Substantia nigra (tissue), 51 donors: ENCODE measurements at places on chromosomes 11 and 22.
A peak's percentile ranks its signal among the peaks of the same experiment; 100 is the strongest.

DNA sequence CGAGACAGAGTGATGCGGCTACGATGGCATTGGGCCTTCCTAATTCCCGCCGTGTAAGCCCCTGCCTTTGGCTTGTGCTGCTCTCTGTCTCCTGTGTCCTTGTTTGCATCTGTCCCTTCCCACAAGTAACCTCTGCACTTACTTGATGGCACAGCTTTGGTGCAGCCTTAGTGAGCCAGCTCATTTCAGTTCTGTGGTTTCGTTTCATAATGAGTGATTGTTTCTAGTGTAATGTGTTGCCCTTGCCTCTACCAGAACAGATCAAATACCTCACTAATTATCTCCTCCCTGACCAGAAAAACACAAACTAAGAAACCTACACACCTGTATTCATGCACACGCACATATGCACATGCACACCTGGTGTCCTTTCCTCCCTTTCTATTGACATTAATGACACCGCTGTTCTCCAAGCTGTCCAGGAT, 58.8 kb downstream of the GRK3 start:
- no peak for DNase-seq

GRCh38 chr22:32544953-32545558, 70.4 kb downstream of the FBXO7 start:
- no peak for DNase-seq

- no peak for DNase-seq
Measured at GRCh38 chr11:11268119-11268518, 84.9 kb downstream of the CSNK2A3 start.

- DNase-seq: no peak
Measured at GRCh38 chr11:47726878-47727514, 11.8 kb upstream of the AGBL2 start.

DNA sequence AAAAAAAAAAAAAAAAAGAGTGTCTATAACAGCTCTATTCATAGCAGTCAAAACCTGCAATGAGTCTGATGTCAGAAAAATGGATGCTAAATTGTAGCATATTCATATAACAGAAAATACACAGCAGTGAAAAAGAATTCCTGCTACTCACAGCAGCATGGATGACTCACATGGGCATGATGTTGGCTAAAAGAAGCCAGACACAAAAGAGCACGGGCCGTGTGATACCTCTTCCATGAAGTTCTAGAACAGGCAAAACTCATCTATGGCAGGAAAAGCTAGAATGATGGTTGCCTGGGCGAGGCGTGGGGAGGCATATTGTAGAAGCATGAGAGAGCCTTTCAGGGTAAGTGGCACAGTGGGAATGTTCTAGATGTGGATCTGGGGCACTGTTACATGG, 18.9 kb downstream of the PLAAT3 start:
- no peak for DNase-seq

- DNase-seq: no peak
Measured at GRCh38 chr22:40270748-40271373, 75.4 kb upstream of the ADSL start.

GRCh38 chr11:44823006-44823405, 96.2 kb downstream of the TSPAN18 start:
- no peak for DNase-seq

DNA sequence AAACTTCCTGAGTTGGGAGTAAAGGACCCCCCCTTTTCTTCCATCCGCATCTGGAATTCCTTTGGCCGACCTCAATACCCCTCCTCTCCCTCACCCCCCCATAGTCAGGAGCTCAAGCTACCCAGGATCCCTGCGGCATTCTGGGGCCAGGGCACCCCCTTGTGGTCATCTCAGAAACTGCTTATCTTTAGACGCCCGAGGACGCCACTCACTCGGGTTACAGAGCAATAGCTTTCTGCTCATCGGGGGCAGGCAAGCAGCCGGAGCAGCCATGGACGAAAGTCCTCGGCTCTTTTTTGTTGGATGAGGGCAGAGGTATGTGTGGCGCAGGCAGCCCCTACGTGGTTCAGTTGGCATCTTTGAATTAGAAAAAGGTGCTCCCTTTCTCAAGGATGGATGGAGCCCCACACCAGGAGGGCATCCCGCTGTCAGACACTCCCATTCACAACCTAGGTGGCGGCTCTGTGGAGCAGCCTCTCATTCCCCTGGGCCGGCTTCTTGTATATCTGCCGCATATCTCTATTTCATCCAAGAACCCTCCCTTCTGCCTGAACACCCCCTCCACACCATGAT, 2.3 kb downstream of the C1QTNF5 start:
- no peak for DNase-seq

GRCh38 chr11:124482362-124483147, 37.1 kb upstream of the OR8B8 start:
- no peak for DNase-seq

DNA sequence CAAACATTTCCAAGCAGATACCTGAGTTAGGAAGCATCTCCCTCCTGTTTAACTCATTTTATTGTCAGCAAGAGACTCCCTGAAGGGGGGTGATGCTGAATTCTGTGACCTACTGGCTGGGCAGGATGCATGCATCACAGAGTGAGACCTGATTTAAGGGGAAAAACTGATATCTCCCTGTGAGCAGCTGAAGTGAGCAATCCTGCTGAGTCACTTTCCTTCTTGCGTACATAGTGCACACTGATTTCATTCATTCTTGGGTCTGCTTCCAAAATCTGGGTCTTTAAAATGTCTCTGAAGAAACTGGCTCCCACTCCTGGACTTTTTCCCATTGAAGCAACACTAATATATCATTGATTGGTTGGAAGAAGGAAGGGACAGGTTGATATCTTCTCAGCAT, 23.3 kb downstream of the P4HA3 start:
- no peak for DNase-seq

DNA sequence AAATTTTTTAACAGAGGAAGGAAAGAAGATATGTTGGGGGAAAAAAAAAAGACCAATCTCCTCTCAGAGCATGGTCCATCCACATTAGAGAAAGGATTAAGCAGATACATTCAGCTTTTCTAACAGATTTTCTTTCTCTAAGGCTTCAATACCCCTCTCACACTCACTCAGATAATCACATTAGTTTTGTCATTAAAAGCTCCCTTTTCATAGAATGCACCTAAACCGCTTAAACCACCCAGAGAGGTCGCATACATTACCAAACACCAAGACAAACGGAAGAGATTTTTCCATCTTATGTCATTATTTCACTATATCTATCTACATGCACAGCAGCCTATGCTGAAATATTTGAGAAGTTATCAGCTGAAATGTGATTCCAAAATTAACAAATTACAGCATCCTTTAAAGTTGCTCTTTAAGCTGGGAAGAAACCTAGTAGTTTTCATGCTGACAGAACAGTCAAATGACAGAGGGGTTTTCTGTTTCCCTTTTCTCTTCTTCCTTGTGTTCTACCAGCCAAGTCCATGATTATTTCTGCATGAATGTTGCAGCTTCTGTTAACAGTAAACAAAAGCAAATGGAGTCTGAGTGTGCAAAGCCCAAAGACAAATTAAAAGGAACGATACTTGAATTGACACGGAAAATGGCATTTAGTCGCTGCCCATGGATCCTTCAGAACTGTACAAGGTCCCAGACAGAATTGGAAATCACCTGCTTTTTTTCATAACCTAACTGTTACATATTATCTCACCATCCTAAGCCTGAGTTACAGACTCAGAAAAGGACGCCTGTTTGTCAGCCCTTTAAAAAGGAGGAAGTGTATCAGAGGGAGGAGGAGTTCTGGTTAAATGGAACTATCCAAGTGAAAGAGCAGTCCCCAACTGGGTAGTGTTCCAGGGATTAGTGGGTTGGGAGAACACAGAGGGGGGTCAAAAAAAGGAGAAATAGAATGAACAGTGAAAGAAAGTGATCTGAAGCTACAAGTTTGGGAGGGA, 54.6 kb downstream of the PRCP start:
- DNase-seq: no peak

DNA sequence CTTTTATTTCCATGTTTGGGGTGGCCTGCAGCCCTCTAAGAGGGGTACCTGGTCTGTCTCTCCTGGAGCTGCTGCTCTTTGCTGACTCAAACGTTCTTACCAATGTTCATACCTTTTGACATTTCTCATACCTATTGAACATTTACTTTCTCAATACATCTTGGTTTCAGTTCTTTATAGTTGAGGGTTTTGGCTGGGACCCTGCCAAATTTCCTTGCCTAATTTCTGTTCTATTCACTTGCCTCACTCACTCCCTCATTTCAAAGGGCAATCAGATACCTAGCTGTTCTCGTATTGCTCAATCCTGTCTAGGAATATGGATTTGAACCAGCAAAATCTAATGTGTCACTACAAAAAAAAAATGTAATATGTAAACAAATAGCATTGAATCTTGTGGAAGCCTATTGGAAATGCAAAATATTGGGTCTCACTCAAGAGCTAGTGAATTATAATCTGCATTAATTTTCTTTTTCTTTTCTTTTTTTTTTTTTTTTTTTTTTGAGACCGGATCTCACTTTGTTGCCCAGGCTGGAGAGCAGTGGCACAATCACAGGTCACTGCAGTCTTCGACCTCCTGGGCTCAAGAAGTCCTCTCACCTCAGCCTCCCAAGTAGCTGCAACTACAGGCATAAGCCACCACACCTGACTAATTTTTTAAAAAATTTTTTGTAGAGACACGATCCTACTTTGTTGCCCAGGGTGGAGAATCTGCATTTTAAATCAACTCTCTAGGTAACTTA, 7.5 kb downstream of the OR6M1 start:
- no peak for DNase-seq

GRCh38 chr11:41320238-41320637, 139.2 kb downstream of the LRRC4C start:
- DNase-seq: no peak

DNA sequence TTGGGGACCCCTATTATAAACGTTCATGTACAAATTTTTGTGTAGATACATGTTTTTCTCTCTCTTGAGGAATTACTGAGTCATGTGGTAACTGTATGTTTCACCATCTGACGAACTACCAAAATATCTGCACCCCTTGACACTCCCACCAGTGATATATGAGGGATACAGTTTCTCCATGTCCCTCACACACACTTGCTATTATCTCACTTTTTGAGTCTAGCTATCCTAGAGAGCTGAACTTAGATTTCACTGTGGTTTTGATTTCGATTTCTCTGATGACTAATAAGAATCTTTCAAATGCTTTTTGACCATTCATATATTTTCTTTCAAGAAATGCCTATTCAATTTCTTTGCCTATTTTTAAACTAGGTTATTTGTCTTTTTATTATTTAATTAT, 200.2 kb downstream of the PGR start:
- DNase-seq: no peak

- no peak for DNase-seq
Measured at GRCh38 chr11:71158936-71159335, 93.4 kb downstream of the SHANK2 start.

DNA sequence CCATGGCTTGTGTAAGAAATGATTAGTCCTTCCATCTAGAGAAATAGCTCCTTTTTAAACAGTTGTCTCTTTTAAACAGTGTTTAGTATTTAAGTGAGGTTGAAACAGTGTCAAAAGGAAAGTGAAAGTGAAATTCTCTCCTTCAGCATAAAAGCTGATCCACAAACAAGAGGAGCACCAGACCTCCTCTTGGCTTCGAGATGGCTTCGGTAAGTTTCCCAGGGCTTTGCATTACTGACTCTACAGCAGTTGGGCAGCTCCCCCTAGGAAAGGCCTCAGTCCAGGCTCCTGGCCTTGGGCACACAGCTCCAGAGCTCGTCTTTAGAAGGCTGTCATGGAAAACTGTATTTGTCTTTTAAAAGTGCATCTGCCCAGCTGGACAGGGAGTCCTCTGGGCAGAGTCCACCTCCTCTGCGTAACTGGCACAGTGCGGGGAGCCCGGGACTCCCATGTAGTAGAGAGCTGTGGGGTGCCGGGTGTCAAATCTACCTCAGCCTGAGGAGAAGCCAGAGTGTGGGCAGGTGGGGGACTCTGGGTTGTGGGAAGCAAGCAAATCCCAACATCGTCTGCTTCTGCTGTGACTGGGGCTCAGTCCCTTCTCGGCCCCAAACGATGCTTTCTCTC, at the start of gene PLAAT4:
PLAAT4 (plus strand) TSS at position 140 of the 624 bp plus-strand sequence; CDS start at position 201, 61 bp downstream.
- DNase-seq: peak; percentile 50

GRCh38 chr11:46504817-46505613, 88.8 kb downstream of the AMBRA1 start:
- DNase-seq: no peak

- no peak for DNase-seq
Measured at GRCh38 chr22:19903031-19903430, 38.5 kb upstream of the COMT start.

- DNase-seq: no peak
Measured at GRCh38 chr11:74319139-74319816, 7.8 kb upstream of the P4HA3 start.

DNA sequence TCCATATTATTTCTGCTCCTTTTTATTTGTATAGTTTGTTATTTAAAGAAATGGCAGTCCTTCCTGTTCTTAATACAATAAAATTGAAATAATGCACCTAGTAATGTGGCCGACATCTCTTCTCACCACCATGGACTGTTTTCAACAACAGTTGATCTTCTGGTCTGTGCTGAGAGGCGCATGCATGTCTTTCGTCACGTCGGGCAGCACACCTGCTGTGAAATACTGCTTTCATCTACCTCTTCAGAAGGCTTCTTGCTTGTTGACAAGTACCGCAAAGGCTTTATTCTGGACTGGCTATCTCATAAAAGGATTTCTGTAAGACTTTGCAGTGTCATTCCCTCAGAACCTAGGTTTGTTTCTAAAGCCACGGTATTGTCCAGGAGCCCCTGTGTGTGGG, 13.9 kb upstream of the MYO18B start:
- DNase-seq: no peak

- DNase-seq: no peak
Measured at GRCh38 chr11:69647761-69648497, 7.0 kb downstream of the CCND1 start.

GRCh38 chr11:93605642-93606041, 55.8 kb upstream of the CEP295 start:
- DNase-seq: no peak
